ENCODE measurements at places on chromosomes 6 and 20. TPM values are rescaled to one million over a fixed set of nuclear protein-coding genes. Genes with fewer than 3 reads are reported as not detected.

GNAS-AS1 gene
- total RNA-seq: 0.81 TPM

ADGB gene
- total RNA-seq: not detected

HLA-DRB5 gene
- 0.49 TPM for total RNA-seq

LRRC1 gene
- total RNA-seq: 1.1 TPM

SSTR4 gene
- total RNA-seq: 0.16 TPM
